ENCODE measurements at places on chromosomes 12 and 14.

GRCh38 chr12:84497819-84498218 lies 414.8 kb downstream of the SLC6A15 start:
- DNase-seq: peak; percentile 35

DNA sequence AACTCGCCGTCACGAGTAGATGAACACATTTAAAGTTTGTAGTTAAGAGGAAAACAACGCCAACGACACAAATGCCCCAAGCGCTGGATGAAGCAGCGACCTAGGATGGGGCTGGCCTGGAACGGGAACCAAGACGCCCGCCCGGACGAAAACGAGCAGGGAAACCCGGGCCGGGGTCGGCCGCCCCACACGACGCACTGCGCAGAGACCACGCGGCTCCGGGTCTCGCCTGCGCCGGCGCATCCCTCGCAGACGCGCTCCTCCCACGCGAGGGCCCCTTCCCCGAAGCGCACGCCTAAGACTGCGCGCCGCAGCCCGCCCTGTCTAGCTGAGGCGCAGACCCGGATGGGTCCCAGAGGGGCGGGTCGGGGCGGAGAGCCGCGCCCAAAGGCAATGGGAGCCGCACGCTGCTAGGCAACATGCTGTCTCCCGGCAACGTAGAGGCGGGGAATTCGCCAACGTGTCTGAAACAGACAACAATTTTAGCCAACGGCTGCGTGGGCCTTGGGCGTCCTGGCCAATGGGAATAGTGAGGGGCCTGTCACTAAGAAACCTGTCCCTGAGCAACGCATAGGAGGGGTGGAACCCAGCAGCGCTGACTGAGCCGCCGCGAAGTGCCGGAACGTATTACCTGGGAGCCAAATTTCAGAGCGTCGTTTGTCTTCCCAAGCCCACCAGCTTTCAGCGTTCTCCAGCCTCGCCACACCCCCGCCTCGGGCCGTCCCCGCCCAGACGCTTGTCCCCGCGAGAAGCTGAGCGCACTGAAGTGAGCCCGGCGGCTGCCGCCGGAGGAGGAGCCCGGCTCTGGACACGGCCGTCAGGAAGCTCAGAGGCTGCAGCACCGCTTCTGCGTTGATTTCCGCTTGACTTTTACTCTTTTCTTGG lies 21.0 kb upstream of the CHFR start:
- no peak for DNase-seq

GRCh38 chr12:50506753-50507473 lies 2.1 kb downstream of the DIP2B start:
- no peak for DNase-seq

- DNase-seq: no peak
Measured at GRCh38 chr12:10101042-10101579, 2.3 kb upstream of the CLEC1A start.

GRCh38 chr12:92059960-92060359 lies 85.7 kb downstream of the BTG1 start:
- DNase-seq: no peak

DNA sequence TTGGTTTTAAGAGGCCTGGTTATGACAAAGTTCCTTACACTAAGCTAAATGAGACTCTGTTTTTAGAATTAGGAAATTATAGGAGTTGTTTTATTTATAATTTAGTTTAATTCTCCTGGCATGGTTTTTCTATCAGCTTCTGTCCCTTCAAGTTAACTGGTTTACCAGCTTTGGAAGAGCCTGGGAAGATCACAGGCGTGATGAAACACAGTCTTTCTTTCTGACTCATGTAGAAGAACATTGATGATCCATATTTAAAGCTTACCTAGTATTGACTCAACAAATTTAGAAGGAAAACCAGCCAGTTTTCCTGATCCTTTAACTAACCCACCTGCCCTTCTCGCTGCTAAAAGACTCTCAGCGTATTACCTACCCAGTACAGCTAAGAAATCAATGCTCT lies 155.2 kb downstream of the TGFB3 start:
- DNase-seq: no peak

DNA sequence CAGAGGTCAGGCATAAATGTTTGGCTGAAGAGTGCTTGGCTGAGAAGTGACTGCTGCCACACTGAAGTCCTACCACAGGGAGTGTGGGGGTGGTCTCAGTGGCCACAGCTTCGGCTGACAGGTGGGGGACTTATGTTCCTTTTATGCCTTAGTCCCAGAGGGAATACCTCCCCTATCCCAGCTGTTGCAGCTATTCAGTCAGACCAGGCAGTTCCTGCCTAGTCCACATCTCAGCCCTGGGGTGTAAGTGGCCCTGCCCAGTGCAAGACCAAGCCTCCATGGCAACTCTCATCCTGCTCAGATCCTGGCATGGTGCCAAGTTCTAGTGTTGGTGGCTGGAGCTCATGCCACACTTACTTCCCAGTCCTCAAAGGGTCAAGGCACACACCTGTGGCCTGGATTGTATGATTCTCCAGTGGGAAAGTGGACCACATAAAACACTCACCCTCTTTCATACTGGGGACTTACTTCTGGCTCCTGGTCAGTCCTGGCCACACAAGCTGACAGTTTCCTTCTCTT lies 161.3 kb upstream of the CAND1 start:
- no peak for DNase-seq

DNA sequence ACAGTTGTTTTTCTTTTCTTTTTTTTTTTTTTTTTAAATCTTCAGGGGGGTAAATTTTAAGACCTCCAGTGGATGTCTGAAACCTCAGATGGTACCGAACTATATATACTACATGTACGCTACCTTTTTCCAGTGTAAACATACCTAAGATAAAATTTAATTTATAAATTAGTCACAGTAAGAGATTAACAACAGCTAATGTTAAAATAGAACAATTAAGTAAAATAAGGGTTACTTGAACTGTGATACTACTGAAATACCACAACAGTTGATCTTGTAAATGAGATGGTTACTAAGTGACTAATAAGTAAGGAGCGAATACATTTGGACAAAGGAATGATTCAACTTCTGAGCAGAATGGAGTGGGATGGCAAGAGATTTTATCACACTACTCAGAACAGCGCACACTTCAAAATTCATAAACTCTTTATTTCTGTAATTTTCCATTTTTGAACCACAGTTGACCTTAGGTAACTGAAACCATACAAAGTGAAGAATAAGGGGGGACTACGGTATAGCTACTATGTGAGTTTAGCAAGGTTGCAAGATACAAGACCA lies 80.5 kb upstream of the PCED1B start:
- no peak for DNase-seq

DNA sequence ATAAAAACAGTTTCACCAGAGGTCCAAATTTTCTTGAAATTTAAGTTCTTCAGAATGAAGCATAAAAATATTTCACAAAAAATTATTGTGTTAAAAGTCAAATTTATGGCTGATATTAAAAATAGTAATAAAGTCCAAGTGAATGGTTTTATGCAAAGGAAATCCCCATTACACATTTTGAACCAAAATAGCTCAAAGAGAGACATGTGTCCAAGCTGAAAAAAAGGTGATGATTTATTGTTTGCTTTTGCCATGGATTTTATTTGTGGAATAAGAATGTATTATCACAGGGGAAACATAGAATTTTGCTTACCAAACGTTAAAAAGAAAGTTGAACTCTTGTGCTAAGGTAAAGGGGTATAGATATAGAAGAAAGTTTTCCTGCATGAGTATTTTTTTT lies 4.6 kb downstream of the FOXG1 start:
- no peak for DNase-seq

DNA sequence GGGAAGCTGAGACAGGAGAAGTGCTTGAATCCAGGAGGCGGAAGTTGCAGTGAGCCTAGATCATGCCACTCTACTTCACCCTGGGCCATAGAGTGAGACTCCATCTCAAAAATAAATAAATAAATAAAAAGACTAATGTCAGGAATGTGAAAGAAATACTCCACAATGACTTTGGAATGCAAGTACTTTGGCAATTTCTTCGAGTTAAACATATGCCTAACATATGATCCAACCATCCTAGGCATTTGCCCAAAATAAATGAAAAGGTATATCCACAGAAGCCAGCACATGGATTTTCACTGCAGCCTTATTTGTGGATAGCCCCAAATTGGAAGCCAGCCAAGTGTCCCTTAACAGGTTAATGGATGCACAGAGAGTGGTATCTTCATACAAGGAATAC lies 357.9 kb upstream of the TMEM132C start:
- DNase-seq: no peak

DNA sequence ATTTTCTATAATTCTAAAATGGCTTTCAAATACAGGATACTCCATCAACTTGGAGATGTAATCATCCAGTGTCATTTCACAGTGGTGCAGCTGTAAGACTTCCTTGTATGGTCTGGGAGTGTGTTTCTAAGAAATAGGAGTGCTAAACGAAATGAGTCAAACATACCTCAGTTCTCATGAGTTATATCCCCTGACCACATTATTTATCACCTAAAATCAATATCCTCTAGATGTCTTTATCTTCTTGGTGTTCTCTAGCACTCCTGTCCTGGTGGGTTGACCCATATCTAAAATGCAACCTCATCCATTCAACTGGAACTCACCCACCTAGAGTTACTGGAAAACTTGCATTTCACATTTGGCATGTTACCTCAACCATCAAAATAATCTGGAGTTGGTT lies 33.2 kb downstream of the TMEM30B start:
- DNase-seq: no peak

- no peak for DNase-seq
Measured at GRCh38 chr12:75548879-75549278, 37.5 kb upstream of the KRR1 start.

Data from A549 (cell line).